Skin of body (tissue), 3 donors: ENCODE measurements at places on chromosomes 4 and X. TPM values are rescaled to one million over a fixed set of nuclear protein-coding genes. Genes with fewer than 3 reads are reported as not detected.

DNA sequence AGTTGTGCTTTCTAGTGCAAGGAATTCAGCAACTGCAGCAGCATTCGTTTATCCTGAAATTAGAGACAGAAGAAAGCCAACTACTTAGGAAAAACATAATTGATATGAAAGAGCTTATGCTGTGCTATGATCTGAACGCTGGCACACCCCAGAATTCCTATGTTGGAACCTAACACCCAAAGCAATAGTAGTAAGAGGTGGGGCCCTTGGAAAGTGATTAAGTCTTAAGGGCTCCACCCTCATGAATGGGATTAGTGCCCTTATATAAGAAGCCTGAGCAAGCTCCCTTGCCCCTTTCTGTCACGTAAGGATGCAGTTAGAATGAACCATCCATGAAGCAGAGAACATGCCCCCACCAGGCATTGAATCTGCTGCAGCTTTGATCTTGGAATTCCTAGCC, 5.4 kb upstream of the LSM6 start:
- DNase-seq, result no peak

GRCh38 chr4:38146383-38146782, 186.2 kb downstream of the PTTG2 start:
- DNase-seq, result no peak

GRCh38 chrX:110038900-110039299, 36.0 kb downstream of the TMEM164 start:
- no peak for DNase-seq

DNA sequence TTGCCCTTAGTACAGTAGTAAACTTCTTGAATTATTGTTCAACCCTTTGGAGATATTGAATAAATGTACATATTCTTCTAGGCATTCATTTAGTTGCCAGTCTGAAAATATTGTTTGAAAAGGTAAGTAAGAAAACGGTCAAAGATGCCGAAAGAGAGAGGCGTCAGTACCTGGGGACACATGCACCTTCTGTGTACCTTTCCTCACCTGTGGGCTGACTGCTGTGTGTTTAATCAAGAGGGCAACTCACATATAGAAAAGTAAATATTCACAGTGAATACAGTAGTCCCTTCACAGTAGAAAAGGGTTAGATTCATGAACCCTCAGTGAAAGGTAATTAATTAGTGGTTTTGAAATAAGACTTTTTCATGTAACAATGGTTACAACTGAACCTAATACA, 6.9 kb downstream of the ANXA10 start:
- DNase-seq, result no peak

- DNase-seq, result no peak
Measured at GRCh38 chr4:152458801-152459302, 77.0 kb downstream of the FBXW7 start.

DNA sequence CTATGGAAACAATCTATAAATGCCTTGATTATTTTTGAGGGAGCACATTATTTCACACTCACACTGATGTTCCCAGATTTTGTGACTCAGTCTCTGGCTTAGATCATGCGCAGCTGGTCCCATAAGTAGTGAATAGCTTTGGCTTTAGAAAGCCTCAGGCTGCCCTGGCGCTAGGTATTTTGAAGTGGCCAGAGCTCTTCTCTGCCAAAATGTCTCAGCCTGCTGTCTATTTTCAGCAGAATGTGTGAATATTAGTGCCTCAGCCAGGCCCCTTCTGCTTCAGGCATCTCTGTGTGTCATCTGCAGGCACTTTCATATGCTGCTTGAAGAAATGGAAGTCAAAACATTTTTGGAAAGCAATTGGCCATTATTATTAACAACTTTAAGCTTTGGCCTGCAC, 931.0 kb upstream of the INTU start:
- no peak for DNase-seq

- no peak for DNase-seq
Measured at GRCh38 chr4:113699772-113700171, 61.8 kb downstream of the CAMK2D start.

The PRKX gene
- 15.3 TPM for total RNA-seq

The CAMK2D gene
- 92.6 TPM for total RNA-seq

The KANTR gene
- total RNA-seq, result 15.1 TPM

The GLRA2 gene
- 0.20 TPM for total RNA-seq

The NLGN3 gene
- total RNA-seq, result 1.4 TPM

The FGF5 gene
- total RNA-seq, result 0.10 TPM

The CT47B1 gene
- total RNA-seq, result not detected

The MAD2L1 gene
- total RNA-seq, result 12.8 TPM
